ENCODE measurements at places on chromosomes 3 and 15.

GRCh38 chr3:186044968-186045367 lies 63.9 kb downstream of the ETV5 start:
- DNase-seq = no peak

- no peak for DNase-seq
These were observed 70.2 kb downstream of the EFCAB12 start for GRCh38 chr3:129358177-129358771.

GRCh38 chr3:29263476-29263875 lies 17.4 kb upstream of the RBMS3 start:
- no peak for DNase-seq

- no peak for DNase-seq
These were observed 4.0 kb downstream of the NEDD4 start for GRCh38 chr15:55989383-55989782.

GRCh38 chr15:67564021-67564967 lies 21.8 kb downstream of the MAP2K5 start:
- DNase-seq = no peak

- DNase-seq = no peak
These were observed 118.1 kb downstream of the LRRK1 start for GRCh38 chr15:101037090-101037830.

DNA sequence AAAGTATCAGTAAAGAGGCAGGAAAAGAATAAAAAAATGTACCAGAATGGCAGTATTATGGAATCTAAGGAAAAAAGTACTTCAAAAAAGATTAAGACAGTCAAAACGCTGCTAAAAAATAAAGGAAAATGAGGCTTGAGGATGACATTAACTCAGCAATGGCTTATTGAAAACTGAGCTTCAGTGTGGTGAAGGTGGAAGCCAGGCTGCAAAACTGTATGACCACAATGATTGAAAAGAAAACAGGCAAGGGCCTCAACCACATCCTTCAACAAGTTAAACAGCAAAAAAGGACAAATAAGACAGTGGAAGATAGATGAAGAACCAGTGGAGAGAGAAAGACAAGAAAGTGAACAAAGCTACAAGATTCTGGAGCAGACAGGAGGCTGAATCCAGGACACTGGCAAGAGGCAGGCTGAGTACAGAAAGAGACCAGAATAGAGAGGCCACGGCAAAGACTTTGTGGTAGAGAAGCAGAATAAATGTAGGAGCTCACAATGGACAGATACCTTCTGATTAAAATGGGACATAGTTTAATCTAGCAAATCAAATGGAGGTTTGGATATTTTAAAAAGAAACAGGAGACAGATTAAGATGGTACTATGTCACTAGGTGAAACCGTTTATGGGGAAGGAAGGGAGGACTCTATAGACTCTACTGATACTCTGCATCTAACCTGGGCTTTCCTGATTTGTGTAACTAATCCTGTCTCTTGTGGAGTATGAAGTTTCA lies 86.1 kb downstream of the TJP1 start:
- no peak for DNase-seq

DNA sequence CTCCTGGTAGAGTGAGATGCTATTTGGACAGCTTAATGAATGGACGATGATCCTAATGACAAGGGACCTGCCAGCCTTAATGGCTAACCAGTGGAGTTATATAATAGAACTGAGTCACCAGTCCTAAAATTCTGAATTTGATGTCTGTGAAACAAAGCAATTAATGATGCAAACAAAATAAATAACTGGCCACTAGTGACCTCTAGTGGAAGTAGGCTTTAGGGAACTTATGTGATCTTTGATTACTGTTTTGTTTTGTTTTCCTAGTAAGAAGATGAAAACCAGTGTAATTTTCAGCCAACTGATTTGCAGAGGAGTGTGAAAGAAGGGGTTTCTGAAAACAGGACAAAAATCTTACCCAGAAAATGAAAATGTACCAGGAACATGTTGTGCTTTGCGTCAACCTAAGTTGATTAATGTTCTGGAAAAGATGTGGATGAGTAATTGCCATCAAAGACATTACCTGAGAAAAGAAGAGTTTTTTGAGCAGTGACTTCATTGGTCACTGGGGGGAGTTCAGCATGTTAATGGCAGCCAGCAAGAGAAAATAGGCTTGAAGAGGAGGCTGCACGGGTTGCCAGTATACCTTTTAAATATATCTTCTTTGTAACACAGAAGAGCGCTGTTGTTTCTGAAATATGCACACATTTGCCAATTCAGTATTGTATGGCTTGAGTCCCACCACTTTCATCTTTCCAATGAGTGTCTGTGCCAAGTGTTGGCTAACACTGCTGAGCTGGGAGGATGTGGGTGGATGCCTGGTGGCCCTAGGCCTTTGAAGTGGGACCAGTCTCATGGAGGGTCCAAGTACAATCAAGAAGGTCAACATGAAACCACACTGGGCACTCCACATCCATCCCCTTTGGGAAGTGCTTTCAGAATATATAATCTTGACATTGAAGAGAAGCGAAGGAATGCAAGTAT lies 9.3 kb downstream of the VEPH1 start:
- peak; percentile 47 for DNase-seq

GRCh38 chr3:195458316-195458717 lies 15.5 kb upstream of the ACAP2 start:
- no peak for DNase-seq

- peak; percentile 42 for DNase-seq
These were observed 110.7 kb downstream of the LRRC49 start for GRCh38 chr15:71003319-71003718.

- no peak for DNase-seq
These were observed 46.7 kb downstream of the ARNT2 start for GRCh38 chr15:80450811-80451321.

GRCh38 chr3:13537909-13538296 lies 11.0 kb upstream of the FBLN2 start:
- DNase-seq = peak; percentile 90

GRCh38 chr3:62954580-62954979 lies 79.4 kb upstream of the CADPS start:
- DNase-seq = no peak

DNA sequence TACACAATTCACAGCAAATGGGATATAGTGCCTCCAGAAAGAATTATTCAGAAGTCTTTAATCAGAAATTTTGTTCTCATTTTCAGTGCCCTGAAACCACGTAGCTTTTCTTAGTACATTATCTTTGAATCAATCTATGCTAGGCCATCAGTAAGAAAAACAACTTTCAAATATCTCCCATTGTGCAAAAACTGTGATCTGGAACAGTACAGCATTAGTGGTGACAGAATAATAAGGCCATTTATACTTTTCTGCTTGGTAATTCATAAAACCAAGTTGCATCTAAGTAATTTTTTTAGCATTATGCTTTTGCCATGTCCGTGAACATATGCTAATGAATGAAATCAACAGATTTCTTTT lies 35.4 kb upstream of the ZNF385D start:
- no peak for DNase-seq

GRCh38 chr15:33693166-33693800 lies 275.0 kb upstream of the CHRM5 start:
- no peak for DNase-seq

DNA sequence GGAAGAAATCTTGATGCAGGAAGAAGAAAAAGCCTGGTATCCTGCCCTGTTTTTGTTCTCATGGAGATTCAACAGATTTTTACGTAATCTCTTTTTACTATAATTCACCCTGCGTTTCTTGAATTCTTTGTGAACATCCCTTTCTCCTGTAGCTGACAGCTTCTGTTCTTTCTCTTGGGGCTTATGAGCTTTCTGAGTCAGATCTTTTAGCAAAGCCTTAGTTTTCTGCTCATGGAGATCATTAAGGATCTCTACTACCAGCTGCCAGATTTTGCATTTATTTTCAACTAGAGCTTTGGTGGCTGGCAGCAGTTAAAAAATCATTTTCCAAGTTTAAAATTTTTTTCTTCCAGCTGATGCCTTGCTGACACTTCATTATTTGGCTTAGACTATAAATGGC lies 51.6 kb downstream of the MOBP start:
- DNase-seq = no peak

GRCh38 chr3:13046569-13047274 lies 26.5 kb downstream of the IQSEC1 start:
- no peak for DNase-seq

- peak; percentile 35 for DNase-seq
These were observed 20.7 kb downstream of the TIMP4 start for GRCh38 chr3:12138044-12138443.

DNA sequence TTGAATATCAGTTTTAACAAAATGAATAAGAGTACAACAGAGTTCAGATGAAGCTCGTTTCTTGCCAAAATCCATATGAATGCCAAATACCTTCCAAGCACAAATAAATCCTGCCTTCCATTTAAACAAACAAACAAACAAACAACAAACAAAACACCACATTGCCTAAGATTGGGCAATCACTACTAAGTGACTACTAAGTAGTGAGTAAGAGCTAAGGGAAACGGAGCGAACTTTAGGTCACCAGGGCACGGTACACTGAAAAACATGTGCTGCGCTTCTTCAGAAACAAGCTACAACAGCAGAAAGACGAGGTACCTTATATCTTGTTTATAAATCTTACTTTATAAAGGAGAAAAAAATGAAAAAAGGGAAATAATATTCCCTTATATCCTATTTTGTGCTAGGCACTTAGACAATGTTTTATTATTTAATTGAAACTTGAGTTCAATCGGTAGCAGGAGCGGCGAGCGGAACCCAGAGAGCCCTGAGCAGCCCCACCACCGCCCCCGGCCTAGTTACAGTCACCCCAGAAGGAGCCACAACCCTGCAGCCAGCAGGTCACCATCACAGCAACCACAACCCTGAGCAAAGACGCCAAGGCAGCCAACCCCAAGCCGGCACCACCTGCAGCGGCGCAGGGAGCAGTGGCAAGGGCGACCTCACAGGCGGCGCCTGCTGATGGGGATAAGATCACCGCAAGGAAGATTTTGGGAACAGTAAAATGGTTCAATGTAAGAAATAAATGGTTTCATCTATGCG lies 216.9 kb downstream of the ZBTB20 start:
- DNase-seq = no peak

GRCh38 chr3:31462050-31462569 lies 70.6 kb upstream of the STT3B start:
- no peak for DNase-seq

DNA sequence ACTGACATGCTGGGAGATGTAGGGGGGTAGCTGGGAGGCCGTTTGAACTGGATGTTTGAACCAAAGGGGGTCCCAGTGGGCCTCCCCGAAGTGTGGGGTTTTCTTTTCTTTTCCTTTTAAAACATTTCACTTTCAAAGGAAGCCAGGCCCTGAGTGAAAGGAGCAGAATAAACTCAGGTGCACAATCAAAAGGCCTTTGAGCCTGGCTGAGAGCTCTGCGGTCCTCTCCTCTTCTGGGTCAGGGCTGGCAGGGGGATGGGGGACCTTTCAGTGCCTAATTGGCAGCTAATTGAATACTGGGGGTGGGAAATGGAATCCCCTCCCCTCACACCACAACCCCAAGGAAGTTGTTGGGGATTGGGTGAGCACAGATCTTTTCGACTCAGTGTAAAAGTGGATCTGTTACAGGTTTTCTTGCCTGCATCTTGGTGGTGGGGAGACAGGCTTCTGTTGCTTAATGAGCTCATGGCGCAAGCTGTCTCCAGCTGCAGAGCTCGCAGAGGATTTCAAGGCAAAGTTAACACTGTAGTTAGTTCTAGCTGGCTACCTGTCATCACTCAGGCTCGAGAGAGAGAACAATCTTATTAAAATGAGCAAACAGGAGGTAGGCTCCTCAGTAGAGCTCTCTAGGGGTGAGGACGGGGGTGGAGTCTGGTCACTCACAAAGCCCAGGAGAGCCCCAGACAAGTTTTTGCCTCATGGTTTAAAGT lies 132.6 kb downstream of the RAB11A start:
- DNase-seq = no peak

- DNase-seq = peak; percentile 35
These were observed 502.4 kb downstream of the LPP start for GRCh38 chr3:188656196-188656982.

GRCh38 chr3:168618827-168619470 lies 523.2 kb upstream of the GOLIM4 start:
- no peak for DNase-seq

GRCh38 chr3:23496165-23496564 lies 293.0 kb downstream of the UBE2E2 start:
- no peak for DNase-seq

Measured in AG20443 (cell line).